Endodermal cell (in vitro differentiated cells): ENCODE measurements at places on chromosomes 6 and 20. TPM values are rescaled to one million over a fixed set of nuclear protein-coding genes. Genes with fewer than 3 reads are reported as not detected.

The POPDC3 gene
- total RNA-seq, result 8.0 to 9.9 TPM (median 9.2 TPM) in 3 replicates

The TINAG gene
- not detected in 3 replicates for total RNA-seq

The BEND6 gene
- 0.70 to 1.3 TPM (median 0.95 TPM) in 3 replicates for total RNA-seq

The SCUBE3 gene
- 0.25 to 0.28 TPM (median 0.27 TPM) in 3 replicates for total RNA-seq

GRCh38 chr20:2402271-2402980, 21.7 kb downstream of the TGM6 start:
- no peak for DNase-seq
- no peak overlapping the region for H3K4me3 ChIP-seq
- no peaks in the 10 kb centered on the region for H3K27me3 ChIP-seq
- H3K4me1 ChIP-seq, result no peaks in the 10 kb centered on the region

DNA sequence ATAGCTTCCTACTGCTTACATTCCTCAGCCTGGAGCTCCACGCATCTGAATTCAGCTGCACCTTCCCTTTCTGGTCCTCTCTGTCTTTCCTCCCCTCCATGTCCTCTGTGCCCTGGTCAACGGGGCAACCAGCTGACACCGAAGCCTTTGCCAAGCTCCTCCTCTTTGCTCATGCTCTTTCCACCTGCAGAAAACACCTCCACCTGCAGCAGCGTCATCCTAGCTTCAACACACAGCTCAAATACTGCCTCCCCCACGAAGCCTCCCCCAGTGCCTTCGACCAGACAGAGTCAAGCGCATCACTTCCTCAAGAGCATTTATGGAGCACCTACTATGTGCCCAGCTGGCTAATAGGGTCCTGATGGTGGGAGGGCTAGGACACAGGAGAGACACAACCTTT, 9.2 kb downstream of the CDH22 start:
- H3K36me3 ChIP-seq, result no peaks in the 10 kb centered on the region
- DNase-seq, result no peak
- peaks cover 8% of the 10 kb centered on the region for H3K27me3 ChIP-seq
- no peak overlapping the region for H3K4me3 ChIP-seq
- no peaks in the 10 kb centered on the region for H3K4me1 ChIP-seq

- no peaks in the 10 kb centered on the region for H3K36me3 ChIP-seq
- peaks cover 3% of the 10 kb centered on the region for H3K4me1 ChIP-seq
- no peak overlapping the region for H3K4me3 ChIP-seq
- DNase-seq, result peak; percentile 42
- H3K27me3 ChIP-seq, result no peaks in the 10 kb centered on the region
- H3K27ac ChIP-seq, result no peak overlapping the region
Observed at GRCh38 chr6:157556671-157557430, 175.9 kb downstream of the ZDHHC14 start.

GRCh38 chr20:13017235-13017634, 8.5 kb downstream of the SPTLC3 start:
- H3K4me3 ChIP-seq, result no peak overlapping the region
- no peaks in the 10 kb centered on the region for H3K4me1 ChIP-seq
- no peaks in the 10 kb centered on the region for H3K27me3 ChIP-seq

- H3K4me1 ChIP-seq, result peaks cover 2% of the 10 kb centered on the region
- no peak overlapping the region for H3K27ac ChIP-seq
- no peak overlapping the region for H3K4me3 ChIP-seq
- H3K36me3 ChIP-seq, result peaks cover 27% of the 10 kb centered on the region
- peak; percentile 58 for DNase-seq
Observed at GRCh38 chr6:624979-625378, 31.9 kb downstream of the HUS1B start.

GRCh38 chr6:29651413-29652197, 5.3 kb upstream of the MOG start:
- no peak for DNase-seq
- no peaks in the 10 kb centered on the region for H3K4me1 ChIP-seq
- no peaks in the 10 kb centered on the region for H3K36me3 ChIP-seq
- peaks cover 19% of the 10 kb centered on the region for H3K27me3 ChIP-seq
- H3K4me3 ChIP-seq, result no peak overlapping the region

GRCh38 chr6:133157995-133158394, 83.2 kb upstream of the EYA4 start:
- no peaks in the 10 kb centered on the region for H3K4me1 ChIP-seq
- H3K36me3 ChIP-seq, result no peaks in the 10 kb centered on the region
- H3K4me3 ChIP-seq, result no peak overlapping the region
